Activated T-cell treated with anti-CD3 and anti-CD28 coated beads, Interleukin-2, amount 50 U/mL, for 72 hours (primary cell): ENCODE measurements at places on chromosomes 12 and 14.

DNA sequence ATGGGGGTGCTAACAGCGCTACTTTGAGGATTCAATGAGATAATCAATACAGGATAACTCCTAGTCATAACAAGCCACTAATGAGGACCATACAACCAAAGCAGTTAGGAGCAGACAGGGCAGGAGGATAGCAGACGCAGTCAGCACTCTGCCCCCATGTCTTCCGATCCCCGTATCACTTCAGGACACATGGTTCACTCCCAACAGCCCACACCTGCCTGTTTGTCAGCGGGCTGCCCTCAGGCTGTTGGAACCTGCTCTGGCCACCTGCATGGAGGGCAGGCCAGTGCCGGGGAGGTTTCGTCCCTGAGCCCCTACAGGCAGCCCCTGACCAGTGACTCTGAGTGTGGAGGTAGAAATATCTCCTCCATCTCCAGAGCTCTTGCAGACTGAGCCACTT, 37.1 kb upstream of the LTBP2 start:
- no peak for DNase-seq

DNA sequence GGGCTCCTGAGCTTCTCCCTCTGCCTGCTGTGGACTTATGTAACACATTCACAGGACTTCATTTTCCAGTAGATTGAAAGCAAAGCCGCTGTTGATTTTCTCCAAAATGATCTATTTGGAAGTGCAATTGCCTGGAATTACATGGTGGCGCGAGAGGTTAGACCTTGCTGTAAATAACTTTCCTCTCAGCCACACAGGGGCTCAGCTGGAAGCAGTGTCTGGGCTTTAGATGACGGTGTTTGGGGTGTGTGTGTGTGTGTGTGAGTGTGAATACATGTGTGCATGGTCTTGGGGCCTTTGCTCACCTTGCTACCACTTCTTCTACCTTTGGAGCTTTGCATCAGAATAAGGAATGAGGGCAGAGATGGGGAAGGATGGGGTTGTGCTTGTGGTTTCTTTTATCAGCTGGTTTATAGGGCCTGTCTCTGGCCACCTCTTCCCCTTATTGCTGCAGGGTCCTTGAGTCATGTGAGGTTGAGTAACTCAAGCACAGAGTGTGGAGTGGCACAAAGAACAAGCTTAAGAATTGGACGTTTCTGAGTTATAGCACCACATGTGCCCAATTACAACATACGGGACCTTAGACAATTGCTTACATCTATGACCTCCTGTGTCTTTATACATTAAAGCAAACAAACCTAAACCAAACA, 280.6 kb downstream of the NRXN3 start:
- DNase-seq: no peak

DNA sequence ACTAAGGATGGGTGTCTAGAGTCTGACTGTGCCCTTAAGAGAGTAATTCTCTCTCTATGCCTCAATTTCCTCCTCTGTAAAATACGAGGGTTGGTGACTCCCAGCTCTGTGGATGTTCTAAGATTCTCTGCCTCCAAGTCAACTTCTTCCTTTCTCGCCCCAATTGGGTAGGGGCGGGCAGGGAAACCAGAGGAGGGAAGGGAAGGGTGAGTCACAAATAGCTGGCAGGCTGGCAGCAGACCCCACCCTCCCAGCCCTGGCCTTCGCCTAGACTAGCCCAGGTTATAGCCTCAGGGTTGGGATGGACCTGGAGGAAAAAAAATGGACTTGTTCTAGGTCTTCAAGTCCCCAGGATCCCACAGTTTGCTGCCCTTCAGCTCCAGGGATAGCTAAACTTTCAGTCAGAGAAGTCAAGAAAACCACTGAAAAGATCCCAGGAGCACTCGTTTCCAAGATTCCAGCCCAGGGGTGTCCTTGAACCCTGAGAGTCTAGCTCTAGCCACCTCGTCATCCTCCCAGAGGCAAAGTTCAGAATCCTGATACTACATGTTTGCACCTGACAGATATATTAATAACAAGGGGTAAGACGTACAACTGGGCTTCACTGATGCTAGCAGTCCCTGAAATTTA, 2.3 kb downstream of the DGKA start:
- peak; percentile 20 for DNase-seq

- no peak for DNase-seq
These were observed 336.9 kb downstream of the BMP4 start for GRCh38 chr14:53619691-53620231.

DNA sequence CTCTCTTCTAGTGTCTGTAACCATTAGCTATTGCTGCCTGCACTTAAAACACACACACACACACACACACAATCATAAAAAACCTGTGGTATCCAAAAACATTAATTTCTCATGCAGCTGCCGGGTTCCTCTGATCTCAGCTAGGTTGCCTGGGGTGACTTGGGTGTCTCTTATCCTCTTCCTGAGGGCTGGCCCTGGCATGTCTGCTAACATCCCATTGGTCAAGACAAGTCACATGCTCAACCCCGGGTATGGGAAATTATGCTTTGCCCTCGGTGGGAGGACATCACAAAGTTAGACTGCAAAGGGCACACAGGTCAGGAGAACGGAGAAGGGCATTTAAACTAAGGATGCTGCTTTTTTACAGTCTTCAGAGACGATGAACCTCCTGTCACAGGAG, 55.7 kb downstream of the TRPV4 start:
- DNase-seq: peak; percentile 55

DNA sequence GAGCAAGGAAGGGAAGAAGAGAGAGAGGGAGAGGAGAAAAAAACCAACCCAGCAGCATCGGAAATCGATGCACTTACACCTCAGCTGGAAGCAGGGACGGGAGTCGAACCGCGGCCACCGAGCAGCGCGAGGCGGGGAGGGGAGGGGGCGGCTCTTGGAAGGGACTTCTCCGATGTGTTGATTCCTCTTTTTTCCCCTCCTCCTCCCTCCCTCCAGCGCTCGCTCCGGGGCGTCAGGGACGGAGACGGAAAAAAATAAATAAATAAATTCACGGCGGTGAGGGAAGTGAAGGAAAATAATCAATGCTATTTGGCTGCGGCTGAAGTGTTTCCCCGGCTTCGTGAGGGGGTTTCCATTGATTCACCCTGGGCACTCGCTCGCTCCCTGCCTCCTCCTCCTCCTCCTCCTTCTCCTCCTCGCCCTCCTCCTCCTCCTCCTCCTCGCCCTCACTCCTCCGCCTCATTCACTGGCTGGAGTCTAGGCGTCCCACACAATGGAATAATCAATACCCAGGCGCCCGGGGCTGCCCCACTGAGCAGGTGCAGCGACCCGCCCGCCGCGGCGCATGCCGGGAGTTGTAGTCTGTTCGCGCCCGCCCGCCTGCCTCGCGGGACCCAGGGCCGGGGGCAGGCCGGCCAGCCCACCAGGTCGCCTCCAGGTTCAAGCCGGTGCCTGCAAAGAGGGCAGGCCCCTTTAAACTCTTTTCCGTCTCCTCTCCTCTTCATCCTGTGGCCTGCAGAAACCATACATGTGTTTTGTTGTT, at the start of gene ZFHX2:
Gene ZFHX2 (minus strand): TSS at position 500 of the 763 bp plus-strand sequence. CDS start 16,440 bp downstream, outside the sequence.
- peak; percentile 80 for DNase-seq
